ENCODE measurements at places on chromosomes 2 and 18.

DNA sequence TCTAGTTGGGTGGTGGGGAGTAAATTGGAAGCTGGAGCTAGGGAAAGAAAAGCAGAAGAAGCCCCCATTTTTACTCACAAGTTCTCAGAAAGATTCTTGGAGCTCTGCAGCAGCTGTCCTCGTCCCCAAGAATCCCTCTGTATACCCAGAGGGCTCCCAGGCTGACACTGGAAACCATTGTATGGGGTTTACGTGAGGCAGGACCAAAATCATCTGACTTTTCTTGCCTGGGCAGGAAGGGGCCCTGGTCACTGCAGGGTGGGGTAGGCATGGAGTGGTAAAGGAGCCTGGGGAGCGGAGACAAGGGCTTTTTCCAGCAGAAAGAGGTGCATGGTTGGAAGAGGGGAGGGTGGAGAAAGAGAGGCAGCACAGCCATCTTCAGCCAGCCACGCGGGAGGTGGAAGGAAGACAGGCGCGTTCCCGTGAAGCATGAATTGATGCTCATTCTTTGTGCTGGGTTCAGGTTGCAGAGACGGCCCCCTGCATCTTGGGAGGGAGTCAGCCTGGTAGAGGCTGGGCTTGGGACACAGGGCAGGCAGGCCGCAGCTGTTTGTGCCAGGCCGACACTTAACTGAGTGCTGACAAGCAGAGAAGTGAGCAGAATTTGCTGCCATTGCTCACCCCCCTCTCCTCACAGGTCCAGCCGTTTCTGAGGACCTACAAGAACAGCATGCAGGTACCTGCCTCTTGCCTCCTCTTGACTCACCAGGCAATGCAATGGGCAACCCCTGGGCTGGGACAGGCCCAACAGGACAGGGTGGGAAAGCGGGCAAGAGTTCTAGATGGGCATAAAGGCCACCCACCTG lies 94.8 kb downstream of the PLB1 start:
- DNase-seq, result no peak

- DNase-seq, result no peak
Observed at GRCh38 chr2:127567351-127567854, 31.9 kb downstream of the MYO7B start.

- no peak for DNase-seq
Observed at GRCh38 chr2:88182721-88183120, 12.6 kb downstream of the THNSL2 start.

DNA sequence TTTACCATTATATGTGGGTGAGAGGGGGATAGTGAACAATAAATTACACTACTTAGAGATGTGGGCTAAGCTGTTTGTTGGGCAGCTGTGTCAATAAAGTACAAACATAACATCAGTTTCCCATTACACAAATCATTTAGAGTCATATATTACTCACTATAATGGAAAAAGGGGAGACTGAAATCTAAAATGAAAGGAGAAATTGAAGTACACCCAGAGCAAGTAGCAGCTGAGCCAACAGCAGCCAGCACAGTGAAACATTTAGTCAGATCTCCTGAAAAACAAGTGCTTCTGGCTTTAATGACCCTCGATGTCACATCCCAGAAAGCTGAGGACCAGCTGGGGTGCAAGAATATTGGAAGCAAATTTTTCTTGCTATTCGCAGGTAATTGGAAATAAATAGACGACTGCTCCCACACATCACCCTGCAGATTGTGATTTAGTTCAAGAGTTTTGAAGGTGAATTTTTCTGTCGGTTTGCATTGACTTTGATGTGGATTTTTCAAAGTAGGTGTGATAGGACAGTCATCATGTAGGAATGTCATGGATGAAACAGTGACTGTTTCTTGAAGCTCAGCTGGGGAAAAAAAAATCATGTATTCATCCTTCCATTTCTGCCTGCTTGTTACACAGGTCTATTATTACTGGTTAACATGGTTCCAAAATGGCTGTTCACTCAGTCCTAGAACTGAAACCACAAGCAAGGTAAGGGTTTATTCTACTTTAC lies 1607.3 kb upstream of the CELF4 start:
- no peak for DNase-seq

DNA sequence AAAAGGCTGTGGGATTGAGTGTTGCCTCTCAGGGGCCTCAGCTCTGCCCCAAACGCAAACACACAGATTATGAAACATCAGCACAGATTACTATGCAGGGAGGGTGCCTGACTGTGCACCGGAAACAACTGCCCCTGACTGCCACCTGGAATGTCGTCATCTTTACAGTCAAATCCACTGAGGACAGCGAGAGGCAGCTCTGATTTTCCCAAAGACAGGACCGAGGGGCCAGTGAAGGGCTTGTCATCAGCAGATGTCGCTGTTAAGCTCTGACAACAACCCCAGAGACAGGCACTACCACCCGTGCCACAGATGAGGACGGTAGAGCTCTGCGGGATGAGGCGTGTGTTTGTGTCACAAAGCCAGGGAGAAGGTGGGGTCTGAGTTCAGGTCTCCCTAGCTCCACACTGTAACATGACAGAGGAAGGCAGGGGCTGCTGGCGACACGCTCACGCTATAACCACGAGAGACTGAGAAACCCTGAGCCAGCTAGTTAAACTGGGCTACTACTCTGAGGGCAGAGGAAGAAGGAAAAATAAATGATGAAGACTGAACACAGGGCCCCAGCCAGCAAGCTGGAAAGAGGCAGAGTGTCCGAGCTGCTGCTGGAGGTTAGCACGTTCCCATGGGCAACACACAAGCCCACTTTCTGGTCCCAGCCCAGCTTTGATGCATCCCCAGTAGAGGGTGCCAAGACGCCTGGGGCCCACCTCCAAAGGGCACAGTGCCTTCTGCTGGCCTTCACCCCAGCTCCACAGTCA lies 47.0 kb downstream of the PARD6G start:
- DNase-seq, result no peak

DNA sequence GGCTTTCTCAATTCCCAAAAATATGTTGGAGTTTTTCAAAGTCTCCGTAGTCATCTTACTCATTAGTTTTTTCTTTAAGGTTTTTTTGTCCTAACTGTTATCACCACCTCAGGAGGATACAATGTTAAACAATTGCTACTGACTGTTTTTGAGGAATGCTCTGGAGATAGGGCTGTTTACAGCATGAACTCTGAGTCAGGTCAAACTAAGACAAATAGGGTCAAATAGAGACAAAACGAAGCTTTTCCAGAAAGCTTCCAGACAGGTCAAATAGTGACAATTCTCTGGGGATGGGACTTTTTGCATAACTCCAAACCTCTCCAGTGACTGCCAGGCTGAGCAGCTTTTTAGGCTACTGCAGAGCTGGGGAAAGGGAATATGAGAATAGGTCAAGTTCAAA lies 15.2 kb upstream of the DIPK1C start:
- no peak for DNase-seq

GRCh38 chr18:8841781-8842485 lies 136.6 kb downstream of the MTCL1 start:
- no peak for DNase-seq

DNA sequence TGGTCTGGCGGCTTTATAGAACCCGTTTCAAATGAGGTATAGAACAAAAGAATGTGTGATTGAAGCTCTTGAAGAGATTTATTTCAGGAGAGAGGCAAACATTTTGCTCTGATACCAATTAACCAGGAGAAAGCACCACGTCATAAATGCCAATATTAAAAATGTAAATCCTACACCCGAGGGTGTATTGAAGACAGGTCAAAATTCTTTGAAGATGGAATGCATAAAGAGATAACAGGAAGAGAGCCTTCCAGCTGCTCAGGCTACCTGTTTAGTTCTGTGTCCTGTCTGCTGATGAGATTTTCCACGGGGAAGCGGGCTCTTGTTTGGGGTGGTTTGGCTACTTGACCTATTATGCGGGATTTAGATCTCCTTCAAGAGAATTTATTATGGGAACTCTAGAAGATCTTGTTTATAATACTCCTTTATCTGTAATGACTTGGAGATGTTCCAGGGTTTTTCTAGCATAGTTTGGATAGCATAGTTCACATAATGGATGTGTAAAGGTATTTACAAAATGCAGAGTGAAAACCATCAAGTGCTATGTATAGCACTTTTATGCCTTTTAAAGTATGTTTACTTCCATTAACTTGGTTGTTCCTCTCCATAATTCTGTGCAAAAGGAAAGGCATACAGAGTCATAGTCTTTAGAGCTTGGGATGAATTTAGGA lies 204.5 kb upstream of the SPRED2 start:
- DNase-seq, result no peak

GRCh38 chr2:217743966-217744761 lies 258.6 kb downstream of the TNS1 start:
- DNase-seq, result no peak

DNA sequence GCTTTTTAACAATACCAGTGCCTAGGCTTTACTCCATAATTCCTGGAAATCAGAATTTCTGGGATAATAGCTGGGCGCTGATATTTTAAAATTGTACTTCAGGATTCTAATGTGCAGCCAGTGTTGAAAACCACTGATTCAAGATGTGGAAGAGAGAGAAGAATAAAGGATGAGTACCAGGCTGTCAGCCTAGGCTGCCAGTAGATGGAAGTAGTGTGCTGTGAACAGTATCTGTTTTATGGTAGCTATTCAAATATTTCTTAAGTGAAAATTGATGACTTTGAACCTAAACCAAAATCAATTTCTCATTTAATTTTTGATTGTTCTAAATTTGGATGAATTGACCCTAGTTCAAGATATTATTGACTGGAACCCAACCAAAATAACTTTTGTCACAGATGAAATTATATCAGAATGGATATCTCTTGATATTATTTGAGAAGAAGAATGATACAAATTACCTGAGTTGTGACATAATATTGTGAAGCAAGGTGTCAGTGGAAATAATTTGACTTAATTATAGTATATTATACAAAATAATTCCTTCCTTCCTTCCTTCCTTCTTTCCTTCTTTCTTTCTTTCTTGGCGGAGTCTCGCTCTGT lies 88.0 kb downstream of the COMMD1 start:
- no peak for DNase-seq

DNA sequence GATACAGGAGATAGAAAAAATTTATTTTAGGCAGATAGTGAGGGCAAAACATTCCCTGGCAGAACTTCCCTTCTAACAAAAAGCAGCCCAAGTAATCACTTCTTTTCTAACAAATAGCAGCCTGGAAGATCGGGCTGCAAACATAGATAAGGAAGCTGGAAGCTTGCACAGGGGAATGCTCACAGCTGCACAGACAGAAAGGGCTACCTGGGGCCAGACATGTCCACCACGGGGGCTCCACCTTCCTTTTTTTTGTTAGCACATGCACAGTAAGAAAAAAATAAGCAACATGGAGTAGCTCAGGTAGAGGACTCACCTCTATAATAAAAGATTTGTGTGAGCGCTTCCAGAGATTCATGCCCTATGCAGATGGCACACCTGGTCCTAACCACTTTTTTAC lies 420.5 kb downstream of the PTH2R start:
- no peak for DNase-seq

DNA sequence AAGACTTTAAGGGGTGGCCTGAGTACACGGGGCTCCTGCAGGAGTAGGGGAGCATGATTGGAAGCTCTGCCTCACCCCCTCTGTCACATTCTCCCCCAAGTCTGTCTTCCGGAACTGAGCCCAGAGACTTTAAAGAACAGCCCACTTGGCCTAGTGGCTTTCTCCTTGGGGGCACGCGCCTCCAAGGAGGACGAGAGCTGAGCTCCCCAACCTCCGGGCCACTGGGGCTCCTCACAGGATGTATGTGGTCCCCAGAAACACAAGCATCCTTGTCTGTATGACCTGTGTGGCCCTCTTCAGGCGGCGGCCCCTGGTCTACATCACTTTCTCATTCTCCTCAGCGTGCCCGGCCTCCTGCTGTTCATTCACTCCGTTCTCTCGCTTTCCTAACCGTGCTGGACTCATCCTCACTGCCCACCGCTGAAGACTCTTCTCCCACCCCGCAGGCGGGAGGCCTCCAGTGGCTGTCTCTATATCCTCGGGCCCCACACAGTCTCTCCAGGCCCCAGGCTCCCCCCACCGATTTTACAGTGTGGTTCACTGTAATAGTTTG lies 23.7 kb downstream of the KCNF1 start:
- no peak for DNase-seq

GRCh38 chr2:171908235-171908634 lies 14.0 kb upstream of the HAT1 start:
- DNase-seq, result no peak

DNA sequence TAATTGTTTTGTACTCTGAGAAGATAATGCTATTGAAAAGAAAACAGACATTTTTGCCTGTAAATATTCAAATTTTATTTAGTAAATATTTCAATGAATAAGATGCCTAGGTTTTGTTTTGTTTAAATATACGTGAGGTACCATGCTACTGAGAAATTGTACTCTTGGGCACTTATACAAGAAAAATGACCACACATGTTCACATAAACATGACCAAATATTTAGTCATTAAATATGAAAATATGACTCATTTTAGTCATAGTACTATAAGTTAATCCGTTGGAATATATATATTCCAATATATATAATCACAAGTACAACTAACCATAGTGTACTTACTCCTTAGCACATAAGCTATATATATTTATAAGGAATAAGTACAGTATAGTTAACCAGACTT lies 56.7 kb upstream of the ZNF804A start:
- DNase-seq, result no peak

GRCh38 chr18:67010919-67011318 lies 407.0 kb upstream of the CDH19 start:
- DNase-seq, result no peak

DNA sequence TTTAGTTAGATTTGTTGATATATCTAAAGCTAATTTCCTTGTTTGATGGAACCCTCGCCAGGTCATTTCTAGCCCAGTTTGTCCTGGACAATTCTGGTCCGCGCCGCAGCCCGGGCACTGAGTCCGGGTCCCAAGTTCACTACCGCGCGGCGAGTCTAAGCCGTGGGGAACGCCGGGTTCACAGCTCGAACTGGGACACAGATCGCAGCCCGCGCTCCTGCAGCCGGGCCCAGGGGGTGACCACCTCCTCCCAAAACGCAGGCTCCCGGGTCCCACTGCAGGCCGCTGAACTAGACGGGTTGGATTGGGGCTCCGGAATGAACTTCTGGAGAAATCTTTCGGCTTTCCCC lies 681 bp downstream of the ACADL start:
- no peak for DNase-seq

GRCh38 chr2:168233166-168233565 lies 14.2 kb downstream of the STK39 start:
- DNase-seq, result no peak

GRCh38 chr18:6056171-6056910 lies 161.0 kb upstream of the TMEM200C start:
- DNase-seq, result no peak

DNA sequence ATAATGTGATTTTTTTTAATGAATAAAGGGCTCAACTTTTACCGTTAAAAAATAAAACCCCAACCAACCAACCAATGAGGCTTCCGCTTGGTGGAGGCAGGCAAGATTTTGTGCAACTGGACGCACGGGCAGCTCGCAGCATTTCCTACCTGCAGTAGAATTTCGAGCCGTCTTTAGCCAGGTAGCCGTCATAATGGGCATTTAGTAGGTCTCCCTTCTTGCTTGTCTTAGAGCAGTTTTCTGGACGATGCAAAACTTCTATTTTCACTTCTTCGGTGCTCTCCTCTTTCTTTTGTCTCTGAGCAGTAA lies 316 bp downstream of the FKBP7 start:
- no peak for DNase-seq

GRCh38 chr2:7281231-7282201 lies 364.3 kb downstream of the RNF144A start:
- DNase-seq, result no peak

- DNase-seq, result no peak
Observed at GRCh38 chr2:86592547-86593230, 29.4 kb upstream of the CHMP3 start.

GRCh38 chr2:179749210-179749609 lies 112.2 kb downstream of the ZNF385B start:
- no peak for DNase-seq

All from stimulated activated CD4-positive, alpha-beta T cell treated with anti-CD3 and anti-CD28 coated beads, Interleukin-4, amount 100 ng/mL, for 24 hours (primary cell).